HTR-8/SVneo (cell line): ENCODE measurements at places on chromosomes 3 and 15.

DNA sequence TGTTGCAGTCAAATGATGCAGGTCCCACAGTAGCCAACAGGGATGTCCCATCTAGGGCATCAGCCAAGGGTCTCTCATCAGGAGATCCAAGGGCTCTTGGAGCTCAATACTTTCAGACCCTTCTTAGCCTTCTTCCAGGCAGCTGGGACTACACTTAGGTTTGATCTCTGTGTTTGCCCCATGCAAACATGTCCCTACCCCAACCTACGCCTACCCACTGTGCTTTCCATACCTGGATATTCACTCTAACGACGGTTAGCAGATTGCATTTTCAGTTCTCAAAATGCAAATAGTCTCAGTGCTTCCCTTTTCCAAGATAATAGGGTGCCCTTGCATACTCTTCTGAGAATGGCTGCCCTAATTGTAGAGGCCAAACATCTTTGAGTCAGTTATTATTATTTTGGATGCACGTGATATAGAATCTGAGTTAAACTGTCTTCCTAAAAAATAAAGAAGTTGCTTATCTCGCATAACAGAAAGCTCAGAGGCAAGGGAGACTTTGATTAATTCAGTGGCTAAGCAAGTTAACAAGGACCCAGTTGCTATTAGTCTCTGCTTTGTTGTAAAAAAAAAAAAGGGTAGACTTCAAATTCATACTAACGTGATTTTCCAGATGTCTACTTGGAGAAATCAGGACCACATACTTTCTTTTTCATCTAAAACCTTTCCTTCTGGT, 1.0 kb upstream of the CEP70 start:
- DNase-seq = no peak

- peak; percentile 76 for DNase-seq
Observed at GRCh38 chr15:84142888-84143337, 92.7 kb upstream of the GOLGA6L4 start.

DNA sequence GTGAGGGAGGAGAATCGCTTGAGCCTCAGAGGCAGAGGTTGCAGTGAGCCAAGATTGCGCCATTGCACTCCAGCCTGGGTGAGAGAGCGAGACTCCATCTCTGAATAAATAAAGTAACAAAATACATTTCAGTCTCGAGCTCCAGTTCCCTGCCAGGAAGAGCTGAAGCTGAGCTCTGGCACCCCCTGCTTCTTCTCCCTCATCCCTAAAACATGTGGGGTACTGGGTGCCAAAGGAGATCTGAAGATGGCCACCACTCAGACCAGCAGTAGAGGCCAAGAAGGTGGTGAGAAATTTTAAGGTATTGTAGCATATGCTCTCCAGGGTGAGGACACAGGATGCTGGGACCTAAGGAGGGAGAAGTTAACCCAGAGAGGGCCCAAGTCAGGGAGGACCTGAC, 75.0 kb upstream of the CGNL1 start:
- DNase-seq = no peak

DNA sequence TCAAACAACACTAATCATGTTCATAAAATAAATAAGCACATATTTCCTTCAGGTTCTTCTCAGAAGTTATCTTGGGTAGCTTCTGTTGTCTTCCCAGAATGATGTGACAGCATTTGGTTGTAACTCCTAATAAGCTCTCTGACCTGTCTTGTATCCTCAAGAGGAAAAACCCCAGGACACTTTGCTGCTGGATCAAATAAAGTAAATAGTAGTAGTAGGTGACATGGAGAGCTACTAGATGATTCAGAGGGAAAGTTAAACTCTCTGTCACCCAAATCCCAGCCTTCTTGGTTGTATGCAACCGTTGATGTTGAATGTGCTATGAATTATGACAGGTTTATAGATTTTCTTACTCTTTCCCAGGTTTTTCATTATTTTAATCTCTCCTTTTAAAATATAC, 143.0 kb downstream of the ARPP21 start:
- DNase-seq = no peak

DNA sequence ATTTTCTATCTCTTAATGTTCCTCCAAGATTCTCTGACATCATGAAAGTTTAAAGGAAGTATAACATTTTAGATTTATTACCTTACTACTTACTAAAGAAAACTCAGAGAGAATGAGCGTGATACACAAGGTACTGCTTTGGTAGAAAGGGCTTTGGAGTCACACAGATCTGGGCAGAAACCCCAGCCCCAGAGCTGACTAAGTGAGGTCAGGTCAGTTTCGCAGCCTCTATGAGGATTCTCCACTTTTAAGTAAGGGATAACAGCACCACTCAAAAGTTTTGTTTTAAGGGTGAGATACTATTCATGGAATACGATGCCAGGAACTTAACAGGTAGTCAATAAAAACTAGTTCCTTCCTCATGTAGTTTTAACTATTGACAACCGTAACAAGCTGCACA, 76.1 kb downstream of the CLDN11 start:
- no peak for DNase-seq

DNA sequence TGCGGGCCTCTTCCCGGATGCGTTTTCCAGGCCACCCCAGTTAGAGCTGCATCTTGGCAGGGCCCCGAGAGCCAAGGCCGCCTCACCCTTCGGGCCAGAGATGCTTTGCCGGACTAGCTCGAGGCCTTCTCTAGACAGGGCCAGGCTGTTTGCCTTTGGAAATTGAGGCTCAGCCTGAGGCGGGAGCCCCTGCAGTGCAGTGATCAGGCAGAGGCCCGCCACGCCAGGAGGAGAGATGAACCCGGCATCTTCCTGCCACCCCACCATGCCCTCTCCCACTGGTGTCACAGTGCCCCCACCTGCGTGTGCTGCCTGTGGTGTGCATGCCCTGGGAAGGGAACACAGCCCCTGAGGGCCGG, 8.9 kb upstream of the ROPN1B start:
- no peak for DNase-seq

DNA sequence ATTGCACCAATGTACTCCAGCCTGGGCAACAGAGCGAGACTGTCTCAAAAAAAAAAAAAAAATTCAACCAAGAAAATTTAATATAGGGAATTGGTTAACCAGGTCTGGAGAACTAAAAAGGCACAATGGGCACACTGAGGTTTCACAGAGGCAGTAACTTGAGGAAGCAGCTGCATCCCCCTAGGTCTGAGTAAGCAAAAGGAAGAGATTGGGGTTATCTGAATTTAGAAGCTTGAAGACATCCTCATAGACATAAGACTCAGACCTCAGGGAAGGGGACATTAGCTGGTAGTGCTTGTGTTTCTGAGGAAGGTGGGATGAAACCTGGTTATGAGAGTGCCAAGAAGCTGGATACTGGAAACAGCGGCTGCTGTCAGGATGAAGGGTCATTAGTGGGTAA, 50.1 kb upstream of the LEKR1 start:
- no peak for DNase-seq

- peak; percentile 9 for DNase-seq
Observed at GRCh38 chr15:37880009-37880834, 54.2 kb upstream of the TMCO5A start.

DNA sequence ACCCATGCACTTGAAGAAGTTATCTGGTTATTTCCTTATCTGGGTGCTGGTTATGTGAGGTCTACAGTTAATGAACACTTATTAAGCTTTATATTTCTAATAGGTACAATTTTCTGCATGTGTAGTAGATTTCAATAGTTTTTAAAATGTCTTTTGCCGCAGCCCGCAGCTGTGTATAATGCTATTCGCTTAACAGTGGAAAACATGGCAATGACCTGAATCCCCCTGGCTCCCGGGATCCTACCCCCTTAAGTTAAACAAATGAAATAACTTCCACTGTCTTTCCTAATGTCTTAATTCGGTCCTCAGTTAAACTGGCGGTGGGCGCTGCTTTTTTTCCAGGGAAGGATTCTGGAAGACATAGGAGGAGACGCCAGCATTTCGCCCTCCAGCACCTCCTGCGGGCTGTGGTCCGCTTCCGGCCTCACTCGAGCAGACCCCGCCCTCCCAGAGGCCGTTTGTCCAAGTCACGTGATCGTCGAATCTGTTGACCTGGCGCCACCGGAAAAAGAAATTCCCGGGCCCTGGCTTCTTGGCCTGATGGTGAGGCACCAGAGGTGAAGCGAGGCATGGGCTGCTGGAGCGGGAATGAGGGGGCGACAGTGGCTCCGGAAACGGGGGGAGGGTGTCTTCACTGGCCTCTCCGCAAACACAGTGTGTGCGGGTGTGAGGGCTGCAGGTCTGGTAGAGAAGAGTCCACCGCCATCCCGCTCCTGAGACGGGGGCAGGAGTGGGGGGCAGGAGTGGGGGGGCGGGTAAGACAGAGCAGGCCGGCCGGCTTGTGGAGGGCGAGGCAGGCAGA, 45.6 kb upstream of the CSPG4 start:
- peak; percentile 80 for DNase-seq

DNA sequence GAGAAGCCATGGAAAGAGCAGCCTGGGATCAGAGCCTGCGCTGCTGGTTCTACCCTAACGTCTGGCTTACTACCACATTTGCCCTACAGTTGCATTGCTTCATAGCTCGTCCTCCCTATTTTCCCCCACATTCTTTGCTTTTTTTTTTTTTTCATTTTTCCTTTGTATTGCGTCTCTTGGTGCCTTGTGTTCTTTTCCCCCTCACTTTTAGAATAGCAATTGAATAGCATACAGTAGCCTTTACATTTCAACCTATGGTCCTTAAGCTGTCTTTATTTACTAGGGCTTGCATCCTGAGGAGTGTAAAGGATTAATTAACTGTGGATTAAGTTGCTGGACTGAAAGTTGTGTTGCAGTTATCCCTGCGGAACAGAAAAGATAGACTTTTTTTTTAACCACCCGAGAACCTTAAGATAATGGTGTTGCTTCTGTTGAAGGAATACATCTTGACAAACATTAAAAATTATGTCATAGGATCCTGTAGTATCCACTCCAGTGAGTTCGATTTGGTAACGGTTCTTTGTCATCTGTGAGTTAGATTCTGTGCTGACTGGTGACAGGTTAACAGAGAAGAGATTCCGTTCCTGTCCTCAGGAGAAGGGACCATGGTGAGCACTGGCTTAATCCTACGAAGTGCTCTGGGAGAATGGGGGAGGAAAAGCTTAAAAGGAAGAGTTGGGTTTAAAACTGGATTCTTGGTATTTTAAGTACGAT, 417.4 kb upstream of the NAALADL2 start:
- peak; percentile 14 for DNase-seq

GRCh38 chr3:72536206-72536877, 311.9 kb downstream of the SHQ1 start:
- no peak for DNase-seq

DNA sequence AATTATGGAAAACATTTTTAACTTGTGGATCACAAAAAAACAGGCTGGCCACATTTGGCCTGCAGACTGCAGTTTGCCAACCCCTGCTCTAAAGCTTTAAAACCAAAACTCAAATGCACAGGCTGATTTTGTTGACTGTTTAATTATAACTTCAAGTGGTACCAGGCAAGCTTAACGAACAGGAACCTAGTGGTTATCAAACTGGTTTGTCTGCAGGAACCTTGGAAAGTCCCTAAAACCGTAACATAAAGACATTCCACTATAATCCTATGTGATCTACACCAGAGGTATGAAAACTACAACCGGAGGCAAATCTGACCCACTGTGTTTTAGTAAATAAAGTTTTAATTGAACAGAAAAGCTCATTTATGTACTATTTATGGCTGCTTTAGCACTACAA, 52.4 kb downstream of the TBL1XR1 start:
- DNase-seq = no peak

DNA sequence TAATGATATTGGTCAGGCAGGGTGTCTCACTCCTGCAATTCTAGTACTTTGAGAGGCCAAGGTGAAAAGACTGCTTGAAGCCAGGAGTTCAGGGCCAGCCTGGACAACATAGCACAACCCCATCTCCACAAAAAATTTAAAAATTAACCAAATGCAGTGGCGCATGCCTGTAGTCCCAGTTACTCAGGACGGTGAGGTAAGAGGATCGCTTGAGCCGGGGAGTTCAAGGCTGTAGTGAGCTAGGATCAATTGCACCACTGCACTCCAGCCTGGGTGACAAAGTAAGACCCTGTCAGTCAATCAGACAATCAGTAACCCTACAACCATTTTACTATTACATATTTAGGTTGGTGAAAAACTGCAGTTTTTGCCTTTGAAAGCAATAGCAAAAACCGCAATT, 43.0 kb downstream of the RBM15B start:
- no peak for DNase-seq

GRCh38 chr3:124818398-124819091, 68.6 kb downstream of the ITGB5 start:
- DNase-seq = no peak

- no peak for DNase-seq
Observed at GRCh38 chr3:101217472-101218245, 102.7 kb downstream of the IMPG2 start.

DNA sequence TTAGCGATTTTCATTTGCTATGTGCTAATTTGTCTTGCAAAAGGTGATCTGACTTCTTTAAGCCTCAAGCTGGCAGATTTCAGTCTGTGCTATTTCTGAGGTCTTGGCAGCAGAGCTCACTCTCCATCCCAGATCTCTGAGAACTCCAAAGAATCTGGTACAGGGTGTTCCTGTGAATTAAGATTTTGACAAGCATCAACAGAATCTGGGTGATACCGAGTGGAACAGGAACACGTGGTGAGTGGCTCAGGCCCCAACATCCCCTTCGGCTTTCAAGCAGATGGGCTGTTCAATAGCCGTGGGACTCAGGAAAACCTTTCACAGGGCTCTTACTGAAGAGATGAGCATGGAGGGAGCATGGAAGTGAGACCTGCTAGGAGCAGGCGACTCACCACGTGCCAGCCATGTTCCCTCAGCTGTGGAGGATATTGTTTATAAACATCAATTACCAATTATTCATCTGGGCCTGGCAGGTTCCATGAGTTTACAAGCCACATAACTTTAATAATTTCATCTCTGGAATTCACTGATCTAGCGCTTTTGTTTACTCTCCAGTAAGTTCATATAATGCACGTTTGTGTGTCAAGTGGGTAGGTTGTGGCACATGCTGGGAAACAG, 103.4 kb upstream of the SELENOK start:
- DNase-seq = no peak

DNA sequence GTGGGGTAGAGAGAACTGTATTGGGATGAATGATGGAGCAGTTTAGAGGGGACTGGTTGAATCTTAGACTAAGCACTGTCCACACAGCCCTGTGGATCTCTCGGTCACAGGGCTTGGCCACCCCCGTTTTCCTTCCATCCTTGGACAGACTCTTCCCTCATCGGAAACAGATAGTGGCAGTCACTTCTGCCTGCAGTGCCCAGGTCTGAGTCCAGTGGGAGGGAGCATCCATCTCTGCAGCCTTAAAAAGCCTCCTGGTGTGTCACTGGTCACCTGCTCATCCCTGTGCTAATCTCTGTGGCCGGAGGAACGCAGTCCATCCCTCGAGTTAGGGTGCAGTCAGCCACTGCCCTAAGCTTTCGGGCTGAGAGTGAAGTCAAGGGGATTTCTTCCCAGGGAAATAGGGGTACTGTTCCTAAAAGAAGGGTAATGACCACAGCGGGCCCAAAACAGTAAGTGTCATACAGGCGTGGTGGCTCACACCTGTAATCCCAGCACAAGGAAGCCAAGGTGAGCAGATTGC, 32.0 kb downstream of the PLA2G4D start:
- no peak for DNase-seq

- no peak for DNase-seq
Observed at GRCh38 chr3:36114353-36114752, 266.0 kb upstream of the STAC start.

DNA sequence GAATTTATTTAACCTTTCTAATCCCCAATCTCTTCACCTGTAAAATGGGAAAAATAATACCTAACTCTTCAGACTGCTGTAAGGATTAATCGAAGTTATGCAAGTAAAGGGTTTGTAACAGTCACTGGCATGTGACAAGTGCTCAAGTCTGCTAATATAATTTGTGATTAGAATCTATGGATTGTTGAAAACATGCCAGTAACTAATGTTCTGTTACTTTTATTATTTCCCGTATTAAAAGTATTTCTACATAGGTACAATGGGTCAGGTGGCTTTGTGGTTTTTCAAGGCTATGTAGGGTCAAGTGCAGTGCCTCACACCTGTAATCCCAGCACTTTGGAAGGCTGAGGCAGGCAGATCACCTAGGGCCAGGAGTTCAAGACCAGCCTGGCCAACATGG, 29.4 kb downstream of the ULK4 start:
- no peak for DNase-seq
